ENCODE measurements at places on chromosomes 1 and 21. TPM values are rescaled to one million over a fixed set of nuclear protein-coding genes. Genes with fewer than 3 reads are reported as not detected.

Gene S1PR1
- 87.1 TPM for total RNA-seq

Gene TAS1R1
- total RNA-seq = not detected

Gene LDLRAD1
- total RNA-seq = not detected

Gene RCAN3
- 51.2 TPM for total RNA-seq

Gene TDRD10
- not detected for total RNA-seq

Gene MARK1
- not detected for total RNA-seq

Data from activated CD8-positive, alpha-beta memory T cell treated with anti-CD3 and anti-CD28 coated beads for 36 hours (primary cell).